ENCODE measurements at places on chromosomes 16 and 17.

DNA sequence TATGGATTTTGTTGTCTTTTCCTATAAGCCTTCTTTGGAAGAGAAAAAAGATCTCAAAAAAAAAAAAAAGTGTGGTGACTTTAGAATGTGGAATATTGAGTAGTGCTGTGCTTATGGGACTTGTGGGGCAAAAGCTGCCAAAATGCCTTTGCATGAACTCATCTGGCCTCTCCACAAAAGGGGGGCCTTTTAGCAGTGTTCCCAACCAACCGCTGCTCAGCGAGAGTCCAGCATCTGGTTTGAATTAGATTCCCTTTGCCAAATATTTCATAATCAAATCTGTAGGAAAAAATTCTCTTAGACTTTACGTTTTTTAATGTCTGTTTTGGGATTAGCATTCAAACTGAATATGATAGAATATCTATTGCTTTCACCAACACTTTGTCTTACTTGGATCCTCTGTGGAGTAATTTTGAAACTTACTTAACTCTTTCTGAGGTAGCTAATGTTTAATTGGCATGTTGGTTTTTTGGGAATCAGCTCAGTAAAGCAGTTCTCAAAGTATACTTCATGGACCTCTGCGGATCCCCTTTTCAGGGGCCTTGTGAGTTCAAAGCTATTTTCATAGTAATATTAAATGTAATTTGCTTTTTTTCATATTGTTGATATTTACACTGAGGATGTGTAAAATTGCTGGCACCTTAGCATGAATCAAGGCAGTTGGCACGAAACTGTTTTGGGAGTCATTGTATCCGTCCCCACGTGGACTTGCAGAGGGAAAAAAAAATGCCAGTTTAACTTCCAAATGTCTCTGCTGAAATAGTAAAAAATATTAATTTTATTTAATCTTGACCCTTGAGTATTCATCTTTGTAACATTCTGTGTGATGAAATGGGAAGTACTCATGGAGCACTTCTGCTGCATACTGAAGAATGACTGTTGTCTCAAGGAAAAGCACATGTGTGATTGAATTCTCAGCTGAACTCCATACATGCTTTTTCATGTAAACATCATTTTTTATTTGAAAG, 34.7 kb upstream of the VPS4A start:
- no peak for DNase-seq

DNA sequence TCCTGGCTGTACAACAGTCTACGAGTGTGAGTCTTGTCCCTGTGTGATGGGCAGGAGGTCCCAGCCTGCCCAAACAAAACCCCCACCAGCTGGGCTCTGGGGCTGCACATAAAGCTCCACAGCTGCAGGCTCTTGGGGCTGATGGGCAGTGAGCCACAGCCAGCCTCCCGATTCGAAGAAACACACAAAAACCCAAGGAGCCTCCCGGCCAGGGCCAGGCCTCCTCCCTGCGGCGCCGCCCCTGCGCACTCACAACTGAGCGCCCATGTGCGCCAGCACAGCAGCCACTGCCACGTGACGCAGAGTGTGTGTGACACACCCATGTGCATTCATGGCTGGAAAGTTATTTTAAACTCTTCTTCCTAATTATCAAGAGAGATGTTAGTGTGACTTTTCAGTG, 30.6 kb upstream of the FAAP100 start:
- DNase-seq: no peak

- DNase-seq: peak; percentile 58
Measured at GRCh38 chr17:8994319-8994718, 27.0 kb upstream of the NTN1 start.

DNA sequence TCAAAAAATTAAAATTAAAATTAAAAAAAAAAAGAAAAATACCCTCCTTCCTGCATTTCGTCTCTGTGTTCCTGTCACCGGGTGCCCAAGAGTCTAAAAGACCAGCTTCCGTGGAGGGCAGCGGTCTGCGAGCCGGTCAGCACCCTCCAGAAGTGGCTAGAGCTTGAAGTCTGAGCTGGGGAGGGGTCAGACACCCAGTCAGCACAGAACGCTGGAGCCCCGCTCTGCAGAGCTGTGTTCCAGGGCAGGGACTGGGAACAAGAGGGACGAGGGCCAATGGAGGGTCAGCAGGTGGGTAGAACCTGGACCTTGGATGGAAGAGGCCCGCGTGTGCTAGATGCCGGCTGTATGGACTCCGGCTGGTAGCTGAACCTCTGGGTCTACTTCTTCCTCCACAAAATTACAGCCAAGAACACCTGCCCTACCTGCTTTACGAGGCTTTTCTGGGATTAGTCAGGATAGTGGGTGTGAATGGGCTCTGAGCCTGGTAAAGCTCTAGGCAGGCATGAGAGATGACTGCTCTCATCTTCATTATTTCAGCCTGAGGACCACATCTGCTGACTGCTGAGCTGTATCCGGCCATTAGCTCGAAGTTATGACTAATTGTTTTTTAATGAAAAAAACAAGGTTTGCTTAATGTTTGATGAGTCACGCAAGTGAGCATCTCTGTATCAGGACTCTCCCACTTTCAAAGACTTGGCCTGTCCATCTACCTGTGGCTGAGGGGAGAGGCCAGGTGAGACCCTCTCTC, 5.9 kb downstream of the TRPV1 start:
- no peak for DNase-seq

Data from activated CD4-positive, alpha-beta T cell treated with anti-CD3 and anti-CD28 coated beads, Interleukin-2, Interleukin-4, amounts not matched to agents 100 ng/mL and 50 ng/mL, durations not matched to agents 16 hours and 8 hours (primary cell).